Right lung (tissue), 10 donors: ENCODE measurements at places on chromosomes 16 and 17. TPM values are rescaled to one million over a fixed set of nuclear protein-coding genes. Genes with fewer than 3 reads are reported as not detected.

DNA sequence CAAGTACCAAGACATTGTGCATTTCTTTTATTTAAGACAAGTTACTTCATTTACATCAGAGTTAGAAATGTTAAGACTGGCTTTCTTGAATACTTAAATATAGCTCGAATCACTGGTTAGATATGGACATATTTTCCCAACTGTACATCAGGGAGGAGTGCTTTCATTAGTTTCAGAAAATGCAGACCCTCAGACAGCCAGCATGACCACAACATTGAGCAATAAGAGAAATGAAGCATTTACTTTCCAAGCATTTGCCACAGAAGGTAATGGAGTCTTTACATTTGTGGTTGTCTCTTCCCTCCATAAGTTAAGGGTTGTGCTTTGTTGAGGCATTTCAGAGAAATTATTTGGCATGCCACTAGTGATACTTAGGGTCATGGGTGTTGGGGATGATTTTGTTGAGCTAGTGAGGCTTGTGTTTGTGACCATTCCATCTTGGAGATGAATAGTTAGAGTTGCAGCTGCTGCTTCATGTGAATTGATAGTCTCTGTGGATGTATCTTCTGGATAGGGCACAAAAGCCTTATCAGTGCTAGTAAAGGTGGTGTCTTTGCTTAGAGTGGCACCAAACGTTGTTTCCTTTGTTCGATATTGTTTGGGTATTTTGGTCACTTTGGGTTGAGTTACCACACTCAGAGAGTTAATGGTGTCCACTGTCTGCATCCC, 2.1 kb downstream of the OMG start:
- DNase-seq = no peak

- peak; percentile 39 for DNase-seq
Observed at GRCh38 chr17:82267575-82268379, 5.7 kb downstream of the CSNK1D start.

DNA sequence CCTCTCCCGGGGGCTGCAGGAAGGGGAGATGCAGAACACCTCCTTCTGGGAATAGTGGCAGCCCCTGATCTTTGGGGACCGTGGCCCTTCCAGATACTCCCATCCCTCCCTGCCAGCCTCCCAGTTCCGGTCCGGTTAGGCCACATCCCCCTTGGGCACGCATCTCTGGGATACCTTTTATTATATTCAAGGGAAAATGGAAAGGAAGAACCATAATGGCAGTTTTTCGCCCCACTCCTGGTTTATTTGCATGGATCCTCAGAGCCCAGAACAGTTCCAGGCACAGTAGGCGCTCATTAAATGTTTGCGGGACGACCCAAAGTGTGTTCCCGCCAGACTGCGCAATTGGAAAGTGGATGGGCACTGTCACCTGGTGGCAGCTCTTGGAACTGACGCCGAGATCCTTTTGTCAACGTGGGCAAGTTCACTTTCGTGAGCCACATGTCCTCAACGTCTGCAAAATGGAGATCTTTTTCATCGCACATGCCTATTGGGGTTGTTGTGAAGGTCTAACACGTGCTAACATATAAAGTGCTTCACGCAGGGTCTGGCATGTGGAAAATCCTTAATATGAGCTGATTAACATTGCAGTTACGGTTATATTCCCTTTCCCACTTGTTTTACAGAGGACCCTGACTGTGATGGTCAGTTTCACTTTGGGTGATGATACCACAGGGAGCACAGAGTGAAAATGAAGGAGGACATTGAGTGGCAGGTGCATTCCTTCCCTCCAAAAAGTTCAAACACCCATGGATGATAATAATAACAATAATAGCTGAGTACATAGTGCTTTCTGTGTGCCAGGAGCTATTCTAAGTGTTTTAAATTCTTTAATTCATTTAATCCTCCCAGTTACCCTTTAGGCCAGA, 1.7 kb upstream of the GPRC5B start:
- peak; percentile 69 for DNase-seq

- DNase-seq = no peak
Observed at GRCh38 chr16:67883872-67884261, 818 bp upstream of the NRN1L start.

HSD17B1 gene
- polyA plus RNA-seq = 4.9 TPM
